Activated CD4-positive, alpha-beta T cell treated with anti-CD3 and anti-CD28 coated beads for 24 hours (primary cell): ENCODE measurements at places on chromosomes 2 and 18.
A peak's percentile ranks its signal among the peaks of the same experiment; 100 is the strongest.

DNA sequence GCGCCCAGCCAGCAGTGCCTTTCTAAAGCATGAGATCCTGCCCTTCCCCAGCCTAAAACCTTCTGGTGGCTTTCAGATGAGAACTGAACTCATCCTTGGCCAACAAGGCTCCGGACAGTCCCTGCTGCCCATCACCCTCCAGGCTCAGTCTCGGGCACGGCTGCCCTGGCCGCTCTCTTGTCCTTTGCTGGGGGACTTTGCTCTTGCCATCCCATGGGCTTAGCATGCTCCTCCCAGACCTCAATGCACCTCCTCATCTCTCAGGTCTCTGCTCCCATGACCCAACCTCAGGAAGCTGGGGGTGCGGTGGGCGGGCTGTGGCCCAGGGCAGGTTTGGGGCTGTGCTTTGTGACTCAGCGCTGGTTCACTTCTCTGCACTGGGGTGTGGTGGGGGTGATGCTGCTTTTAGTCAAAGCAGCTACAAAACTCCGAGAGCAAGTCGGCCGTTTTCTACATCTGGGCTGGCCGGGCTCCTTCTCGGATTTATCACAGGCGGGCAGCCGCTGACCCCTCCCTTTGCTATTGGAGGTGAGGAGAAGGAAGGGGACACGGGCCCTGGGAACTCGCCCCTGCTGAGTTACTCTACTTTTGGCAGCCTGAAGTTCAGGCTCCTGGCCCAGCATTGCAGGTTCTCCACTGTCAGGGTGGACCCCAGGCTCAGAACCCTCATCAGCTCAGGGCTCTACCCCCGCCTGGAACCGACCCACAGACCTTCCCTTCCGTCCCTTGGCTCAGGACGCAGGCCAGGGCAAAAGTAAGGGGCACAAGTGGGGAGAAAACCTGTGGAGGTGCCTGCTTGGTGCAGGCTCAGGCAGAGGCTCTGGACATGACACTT is 90.6 kb upstream of the TAF1B start:
- DNase-seq, result peak; percentile 83

GRCh38 chr2:148545390-148546256 is 98.9 kb upstream of the EPC2 start:
- no peak for DNase-seq

- no peak for DNase-seq
Observed at GRCh38 chr2:152693033-152693432, 24.2 kb downstream of the PRPF40A start.

DNA sequence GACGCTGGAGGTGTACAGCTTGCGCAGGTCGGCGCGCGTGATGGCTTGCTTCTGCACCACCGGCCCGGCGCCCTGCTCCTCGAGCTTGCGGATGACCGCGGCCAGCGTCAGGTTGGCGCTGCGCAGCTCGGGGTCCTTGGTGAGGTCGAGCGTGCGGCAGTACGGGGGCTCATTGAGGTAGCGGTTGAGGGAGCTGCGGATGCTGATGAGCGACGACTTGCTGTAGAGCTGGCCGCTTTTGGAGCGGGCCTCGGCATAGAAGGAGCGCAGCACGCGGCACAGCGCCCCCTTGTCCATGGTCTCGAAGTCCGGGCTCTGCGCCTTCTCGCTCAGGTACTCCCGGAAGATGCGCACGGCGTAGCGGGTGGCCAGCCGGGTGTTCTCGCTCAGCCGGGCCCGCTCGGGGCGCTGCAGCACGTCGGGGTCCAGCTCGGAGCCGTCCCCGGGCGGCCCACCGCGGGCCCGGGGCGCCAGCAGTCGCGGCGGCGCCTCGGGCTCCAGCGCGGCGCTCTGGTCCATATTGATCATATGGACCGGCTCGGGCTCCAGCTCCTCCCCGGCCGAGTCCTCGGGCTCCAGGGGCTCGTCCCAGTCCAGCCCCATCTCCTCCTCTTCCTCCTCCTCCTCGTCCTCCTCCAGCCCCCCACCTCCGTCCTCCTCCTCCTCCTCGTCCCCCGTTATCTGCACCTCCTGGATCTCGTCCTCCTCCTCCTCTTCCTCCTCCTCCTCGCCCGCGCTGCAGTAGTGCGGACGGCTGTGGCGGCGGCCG is 523 bp downstream of the KCTD1 start:
- DNase-seq, result peak; percentile 59

GRCh38 chr2:204505946-204506345 is 39.3 kb upstream of the PARD3B start:
- DNase-seq, result no peak
